Pulmonary artery endothelial cell (primary cell): ENCODE measurements at places on chromosomes 3 and 15. TPM values are rescaled to one million over a fixed set of nuclear protein-coding genes. Genes with fewer than 3 reads are reported as not detected.

Gene C3orf62
- total RNA-seq, result 1.2 and 1.4 TPM in 2 replicates

Gene C15orf61
- total RNA-seq, result 1.9 and 2.7 TPM in 2 replicates

Gene STRIT1
- not detected in 2 replicates for total RNA-seq

Gene CAV3
- total RNA-seq, result not detected in 2 replicates

Gene DLL4
- 18.6 and 43.9 TPM in 2 replicates for total RNA-seq

Gene HYPK
- total RNA-seq, result 7.6 and 10.3 TPM in 2 replicates

Gene XRN1
- total RNA-seq, result 56.1 and 61.8 TPM in 2 replicates

Gene SAMMSON
- total RNA-seq, result not detected in 2 replicates

Gene ALCAM
- total RNA-seq, result 88.3 and 129 TPM in 2 replicates

Gene SERPINI2
- total RNA-seq, result not detected in 2 replicates

DNA sequence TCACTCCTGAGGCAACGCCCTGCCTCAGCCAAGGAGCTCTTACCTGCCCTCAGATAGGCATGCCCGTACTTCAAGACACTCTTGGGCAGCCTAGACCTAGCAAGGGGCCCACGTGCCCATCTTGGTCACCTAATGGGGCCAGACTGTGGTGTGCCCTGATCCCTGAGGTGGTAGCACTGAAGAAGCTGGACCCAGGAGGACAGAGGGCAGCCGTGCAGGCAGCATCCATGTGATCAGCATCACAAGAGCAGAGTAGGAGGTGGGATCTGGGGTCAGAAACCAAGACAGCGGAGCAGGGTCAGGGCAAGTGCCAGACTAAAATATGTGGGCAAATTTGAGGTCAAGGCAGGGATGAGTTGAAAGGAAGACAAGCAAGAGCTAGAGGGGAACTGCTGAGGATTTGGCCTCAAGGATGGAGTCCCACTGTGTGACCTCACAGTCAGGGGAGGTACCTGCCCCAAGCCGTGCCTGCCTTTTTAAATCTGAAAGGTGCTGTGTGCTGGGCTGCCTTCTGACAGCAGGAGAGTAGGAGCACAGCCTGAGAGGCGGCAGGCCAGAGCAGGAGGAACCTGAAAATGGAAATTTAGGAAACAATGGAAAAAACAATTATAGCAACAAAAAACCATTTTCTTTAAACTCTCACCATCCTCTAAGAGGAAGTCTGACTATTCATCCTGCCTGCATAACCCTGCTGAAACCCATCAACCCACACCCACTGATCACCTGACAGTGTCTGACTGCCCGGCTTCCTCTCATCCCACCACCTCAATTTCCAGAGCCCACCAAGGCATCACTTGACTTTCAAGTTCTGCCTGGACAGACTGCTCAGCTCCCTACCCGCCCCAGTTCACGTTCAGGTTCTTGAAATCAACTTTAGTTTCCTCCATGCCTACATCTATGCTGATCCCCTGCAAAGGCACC lies 7.3 kb downstream of the ZBTB38 start:
- DNase-seq, result no peak

DNA sequence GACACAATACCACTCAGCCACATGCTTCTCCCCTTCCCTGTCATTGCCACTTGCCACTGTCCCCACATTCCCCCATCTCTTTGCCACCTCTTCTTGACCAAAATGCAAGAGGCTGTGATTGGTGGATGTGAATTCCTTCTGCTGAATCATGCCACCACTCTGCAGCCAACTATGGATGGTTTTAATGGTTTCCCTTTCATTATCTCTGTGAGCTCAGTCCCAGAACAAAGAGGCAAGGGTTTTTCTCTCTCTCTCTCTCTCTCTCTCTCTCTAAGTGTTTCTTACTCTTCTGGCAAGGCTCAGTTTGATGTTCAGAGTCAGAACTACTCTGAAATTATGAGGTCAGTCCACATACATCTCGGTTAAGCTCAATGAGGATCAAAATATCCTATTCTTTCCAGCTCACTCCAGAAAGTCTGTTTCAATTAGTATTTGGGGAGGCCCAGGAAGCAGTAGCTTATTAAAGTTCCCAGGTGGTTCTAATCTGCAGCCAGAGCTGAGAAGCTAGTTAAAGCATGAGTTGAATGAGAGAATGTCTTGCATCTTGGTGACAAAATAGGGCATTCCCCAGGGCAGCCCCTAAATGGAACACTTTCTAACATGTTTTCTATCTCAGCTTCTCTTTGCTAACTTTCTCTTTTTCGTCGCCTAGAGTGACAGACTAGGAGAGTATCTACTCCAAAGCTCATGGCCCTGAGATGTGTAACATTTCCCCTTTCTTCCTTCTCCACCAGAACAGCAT lies 8.5 kb upstream of the ILDR1 start:
- no peak for DNase-seq

- DNase-seq, result no peak
Observed at GRCh38 chr15:99566157-99566897, 543 bp downstream of the MEF2A start.

GRCh38 chr3:100954990-100955389 lies 38.2 kb downstream of the ABI3BP start:
- no peak for DNase-seq

DNA sequence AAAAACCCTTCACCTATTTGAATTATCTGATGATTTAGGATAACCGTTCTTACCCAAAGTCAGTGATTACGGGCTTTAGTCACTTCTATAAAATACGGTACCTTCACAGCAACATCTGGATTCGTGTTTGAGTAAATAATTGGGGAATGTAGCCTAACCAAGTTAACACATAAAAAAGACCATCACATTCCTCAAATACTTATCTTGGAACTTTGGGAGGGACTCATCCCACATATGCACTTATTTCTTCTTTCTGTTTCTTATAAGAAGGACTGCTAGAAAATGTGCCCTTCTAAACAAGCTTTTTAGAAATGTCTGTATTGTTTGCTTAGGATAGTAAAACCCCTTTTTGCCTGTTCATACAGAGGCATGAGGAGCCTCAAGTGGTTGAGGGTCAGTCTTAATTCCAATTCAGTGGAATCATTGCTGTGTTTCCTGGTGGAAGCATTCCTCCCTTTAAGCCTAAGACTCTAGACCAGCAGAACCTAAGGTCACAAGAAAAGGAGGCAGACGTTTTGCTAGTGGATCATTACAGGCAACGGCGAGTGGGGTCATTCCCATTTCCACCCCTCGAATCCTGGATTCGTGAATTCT lies 67.5 kb downstream of the TMEM44 start:
- no peak for DNase-seq

GRCh38 chr3:191523148-191523547 lies 62.2 kb downstream of the PYDC2 start:
- DNase-seq, result no peak

GRCh38 chr3:89306540-89306939 lies 199.1 kb downstream of the EPHA3 start:
- no peak for DNase-seq

DNA sequence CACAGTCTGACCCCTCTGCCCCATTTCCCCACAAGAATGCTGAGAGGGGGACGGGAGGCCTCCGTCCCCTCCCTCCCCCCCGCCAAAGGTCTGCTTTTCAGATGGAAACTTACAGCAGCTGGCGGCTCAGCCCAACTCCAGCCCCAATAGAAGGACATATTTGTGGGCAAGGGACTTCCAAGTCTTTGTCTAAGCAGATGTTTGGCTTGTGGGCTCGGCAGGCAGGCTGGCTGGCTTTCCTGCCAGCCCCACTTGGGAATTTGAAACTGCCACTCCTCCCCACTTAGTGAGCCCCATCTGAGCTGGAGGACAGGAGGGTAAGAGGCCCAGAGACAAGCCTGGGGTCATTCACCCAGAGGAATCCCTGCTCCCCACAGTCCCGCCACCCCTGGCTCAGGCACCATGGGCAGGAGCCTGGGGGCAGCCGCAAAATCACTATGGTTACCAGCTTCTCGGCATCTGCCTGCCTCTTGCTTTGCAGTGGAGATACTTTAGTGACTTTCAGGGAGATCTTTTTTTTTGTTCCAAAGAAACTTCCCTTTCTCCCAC lies 53.6 kb downstream of the LMCD1 start:
- DNase-seq, result no peak

- DNase-seq, result no peak
Observed at GRCh38 chr15:40277471-40277870, 5.4 kb downstream of the ANKRD63 start.

- DNase-seq, result no peak
Observed at GRCh38 chr3:33687406-33688010, 30.5 kb downstream of the CLASP2 start.

- no peak for DNase-seq
Observed at GRCh38 chr3:193776626-193777358, 183.8 kb downstream of the OPA1 start.

GRCh38 chr15:48946074-48946839 lies 17.5 kb downstream of the SHC4 start:
- DNase-seq, result no peak

DNA sequence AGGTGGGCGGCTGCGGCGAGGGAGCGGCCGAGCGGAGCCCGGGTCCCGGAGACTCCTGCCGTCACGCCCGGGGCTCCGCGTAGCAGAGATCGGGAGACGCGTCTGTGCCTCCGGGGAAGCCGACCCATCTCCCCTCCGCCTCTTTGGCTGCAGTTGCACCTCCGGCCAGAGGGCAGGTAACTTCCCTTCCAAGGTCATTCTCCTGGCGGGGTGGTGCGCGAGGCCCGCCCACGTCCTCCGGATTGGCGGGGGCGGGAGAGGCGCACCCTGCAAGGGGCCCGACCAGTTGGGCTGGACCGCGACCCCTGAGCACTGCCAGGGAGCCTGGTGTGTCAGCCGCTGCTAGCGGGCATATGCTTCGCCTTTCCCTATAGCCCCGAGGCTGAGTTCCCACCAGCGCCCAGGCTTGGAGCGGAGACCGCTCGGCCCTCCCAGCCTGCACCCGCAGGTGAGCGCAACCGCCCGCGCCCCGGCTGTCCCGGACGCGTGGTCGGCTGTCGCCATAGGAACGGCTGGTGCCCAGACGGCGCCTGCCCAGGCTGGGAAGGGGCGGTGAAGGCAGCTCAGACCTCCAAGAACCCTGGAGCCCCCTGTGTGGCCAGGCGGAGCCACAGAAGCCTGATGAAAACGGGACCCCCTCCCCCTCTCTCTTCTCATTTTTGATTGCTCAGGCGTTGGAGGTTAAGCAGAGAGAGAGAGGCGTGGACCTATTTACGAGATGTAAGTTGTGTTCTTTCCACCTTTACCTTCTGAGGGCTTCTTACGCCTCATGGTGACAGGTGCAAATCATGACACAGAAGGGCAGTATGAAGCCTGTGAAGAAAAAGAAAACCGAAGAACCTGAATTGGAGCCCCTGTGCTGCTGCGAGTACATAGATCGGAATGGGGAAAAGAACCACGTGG lies 453 bp downstream of the ZDHHC23 start:
- DNase-seq, result no peak

DNA sequence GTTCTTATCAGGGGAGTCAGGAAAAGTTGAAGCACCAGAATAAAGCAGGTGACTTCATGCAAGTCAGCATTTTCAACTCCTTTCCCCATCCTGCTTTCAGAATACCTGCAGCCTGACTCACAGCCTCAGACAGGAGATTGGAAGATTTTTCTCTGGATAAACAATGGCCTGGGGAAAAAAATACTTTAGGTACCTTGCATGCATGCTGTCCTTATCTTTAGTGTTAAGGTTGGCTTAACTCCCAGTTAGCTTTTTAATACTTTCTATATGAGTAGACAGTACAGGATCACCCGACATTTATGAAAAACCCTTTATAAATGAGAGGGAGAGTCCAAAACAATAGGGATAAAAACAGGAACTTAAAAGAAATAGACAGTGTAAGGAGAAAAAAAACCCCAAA lies 53.6 kb downstream of the PAK2 start:
- DNase-seq, result peak; percentile 76

- no peak for DNase-seq
Observed at GRCh38 chr3:17542591-17542990, 199.8 kb downstream of the TBC1D5 start.

- DNase-seq, result no peak
Observed at GRCh38 chr3:55574671-55575070, 87.6 kb upstream of the WNT5A start.

DNA sequence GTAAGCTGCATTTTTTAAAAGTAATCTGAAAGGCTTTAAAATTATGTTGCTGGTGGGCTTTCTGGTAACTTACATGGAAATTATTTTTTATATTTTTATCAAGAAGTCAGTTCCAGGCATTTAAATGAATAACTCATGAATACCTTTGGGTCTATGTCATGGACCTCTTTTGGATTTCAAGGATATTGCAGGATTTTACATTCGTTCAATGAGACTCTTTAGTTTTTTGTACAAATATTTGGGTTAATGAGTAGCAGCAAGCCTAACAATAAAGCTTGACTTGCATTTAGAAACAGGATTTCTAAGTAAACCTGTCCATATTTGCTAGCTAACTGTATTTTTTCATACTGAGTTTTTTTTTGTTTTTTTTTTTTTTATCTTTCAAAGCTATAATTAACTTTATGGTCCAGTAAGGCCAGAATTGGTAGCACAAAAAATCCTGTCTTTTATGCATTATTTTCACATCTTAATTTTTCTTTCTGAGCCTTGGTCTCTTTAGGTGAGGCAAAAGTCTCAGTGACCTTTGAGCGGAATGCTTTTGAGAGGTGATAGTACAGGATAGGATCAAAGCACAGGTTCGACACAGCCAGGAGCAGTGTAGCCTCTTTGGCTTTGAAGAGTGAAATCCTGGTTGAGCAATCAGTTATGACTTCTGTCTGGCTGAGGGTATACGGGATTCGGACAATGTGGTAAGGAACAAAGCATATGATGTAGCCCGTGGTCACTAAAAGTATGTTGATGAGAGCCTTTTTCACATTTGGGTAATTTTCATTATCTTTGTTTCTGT lies 4.8 kb downstream of the GPR171 start:
- no peak for DNase-seq

- DNase-seq, result no peak
Observed at GRCh38 chr3:8938021-8938420, 25.3 kb downstream of the RAD18 start.

DNA sequence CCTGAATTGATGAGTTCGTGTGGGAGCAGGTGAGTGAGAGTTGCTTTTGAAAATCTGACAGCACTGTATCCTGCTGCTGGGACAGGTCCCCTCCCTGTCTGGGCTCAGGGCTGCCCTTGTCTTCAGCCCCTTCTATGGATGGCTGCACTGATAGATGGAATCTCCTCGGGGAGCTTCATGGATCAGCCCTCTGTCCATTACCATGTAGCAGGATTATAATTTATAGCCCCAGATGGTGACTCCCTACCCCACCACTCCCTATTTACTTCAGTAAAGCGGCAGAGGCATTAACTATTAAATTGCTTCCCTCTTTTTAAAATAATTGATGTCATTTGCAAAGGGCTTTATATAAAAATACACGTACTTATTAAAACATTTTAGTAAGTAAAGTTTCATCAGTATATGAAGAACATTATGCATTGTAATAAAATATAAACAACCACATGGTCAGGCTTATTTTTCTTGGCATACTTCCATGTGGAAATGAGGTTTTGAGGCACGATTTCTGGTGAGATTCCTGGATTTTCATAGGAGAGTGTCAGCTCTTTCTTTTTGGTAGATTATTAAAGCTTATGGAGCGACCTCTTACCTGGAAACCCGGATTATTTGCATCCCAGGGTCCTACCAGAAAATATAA lies 38.5 kb downstream of the MAP3K13 start:
- DNase-seq, result no peak

DNA sequence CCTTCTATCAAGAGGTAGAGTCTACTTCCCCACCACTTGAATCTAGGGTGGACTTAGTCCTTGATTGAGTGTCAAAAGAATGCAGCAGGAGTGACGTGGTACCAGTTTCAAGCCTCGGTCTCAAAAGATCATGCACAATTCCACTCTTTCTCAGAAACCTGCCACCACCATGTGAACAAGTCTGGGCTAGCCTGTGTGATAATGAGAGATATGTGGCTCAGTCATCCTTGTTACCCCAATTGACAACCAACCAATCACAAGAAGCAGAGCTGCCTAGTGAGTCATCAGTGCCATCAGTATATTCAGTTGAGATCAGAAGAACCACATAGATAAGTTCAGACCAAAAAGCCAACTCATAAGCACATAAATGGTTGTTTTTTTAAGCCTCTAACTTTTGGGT lies 374.5 kb downstream of the IL20RB start:
- DNase-seq, result no peak
